ENCODE measurements at places on chromosomes 6 and 20.

DNA sequence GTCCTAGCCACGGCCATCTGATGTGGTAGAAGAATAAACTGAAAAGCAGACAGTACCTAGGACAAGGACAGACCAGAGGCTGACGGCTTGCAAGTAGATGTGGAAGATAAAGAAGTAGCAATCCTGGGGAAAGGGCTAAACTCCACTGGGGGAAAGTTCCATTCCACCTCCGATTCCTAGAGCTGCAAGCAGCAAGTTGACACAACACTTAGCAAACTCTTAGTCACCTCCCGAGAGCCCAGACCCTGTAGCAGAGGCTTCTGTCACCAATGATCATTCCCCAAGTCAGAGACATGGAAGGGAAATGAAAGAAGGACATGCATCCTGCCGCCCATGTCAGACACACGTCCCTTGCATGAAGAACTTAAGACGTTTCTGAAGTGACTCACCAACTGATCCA, 99.2 kb upstream of the RPS6KA2 start:
- DNase-seq = no peak

GRCh38 chr6:38503960-38504682, 135.6 kb downstream of the BTBD9 start:
- DNase-seq = no peak

GRCh38 chr6:145798530-145798929, 16.1 kb downstream of the FBXO30 start:
- DNase-seq = no peak

DNA sequence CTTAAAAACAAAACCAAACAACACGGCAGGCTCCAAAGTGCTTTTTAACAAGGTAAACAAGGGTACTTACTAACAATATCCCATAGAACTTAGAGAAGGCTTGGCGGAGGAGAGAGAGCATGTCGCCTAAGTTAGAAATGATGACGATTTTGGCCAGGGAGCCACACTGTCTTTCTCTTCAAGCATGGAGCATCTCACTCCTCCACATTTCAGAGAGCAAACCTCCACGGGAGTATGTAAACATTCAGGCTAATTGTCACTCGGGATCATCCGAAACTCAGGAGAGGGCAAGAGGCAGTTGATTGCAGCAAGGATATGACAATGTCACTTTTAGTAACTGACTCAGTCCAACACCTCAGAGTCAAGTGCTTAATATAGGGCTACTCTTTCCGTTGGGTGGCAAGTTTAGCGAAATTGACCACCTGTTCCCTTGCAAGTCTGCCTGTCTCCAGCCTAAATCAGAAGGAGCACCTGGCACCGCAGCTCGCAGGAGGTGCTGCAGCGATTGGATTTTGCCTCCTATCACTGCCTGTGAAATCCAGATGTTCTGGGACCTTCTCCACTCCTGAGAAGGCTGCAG, 65.8 kb upstream of the RPS6KA2 start:
- DNase-seq = no peak

DNA sequence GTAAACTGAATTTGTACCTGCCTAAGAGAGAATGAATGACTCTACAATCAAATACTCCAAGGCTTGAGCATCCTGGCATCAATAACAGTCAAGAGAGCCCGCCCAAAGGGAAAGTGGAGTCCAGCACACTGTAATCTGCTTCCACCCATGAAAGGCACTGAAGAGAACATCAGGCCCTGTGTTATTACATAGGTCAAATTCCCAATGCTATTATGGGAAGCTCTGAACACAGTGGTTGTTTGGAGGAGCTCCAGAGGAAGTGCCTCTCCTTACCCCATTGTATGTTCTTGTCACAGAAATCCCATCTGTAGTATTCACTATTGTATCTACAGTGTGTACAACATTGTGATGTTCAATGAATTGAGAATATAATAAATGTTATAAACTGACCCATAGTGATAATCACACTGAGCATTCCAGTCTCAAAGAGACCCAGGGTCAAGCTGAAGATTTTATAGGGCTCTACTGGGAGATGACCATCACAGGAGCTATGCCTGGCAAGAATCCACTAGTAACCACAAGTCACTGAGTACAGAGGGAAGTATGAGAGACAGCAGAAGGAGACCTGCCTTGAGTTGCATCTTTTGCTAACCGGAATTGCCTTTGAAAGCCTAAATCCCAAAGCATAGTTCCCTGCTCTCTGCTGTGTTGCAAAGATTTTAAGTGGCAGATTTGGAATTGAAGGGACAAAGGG, 446.7 kb downstream of the GJA1 start:
- DNase-seq = no peak

DNA sequence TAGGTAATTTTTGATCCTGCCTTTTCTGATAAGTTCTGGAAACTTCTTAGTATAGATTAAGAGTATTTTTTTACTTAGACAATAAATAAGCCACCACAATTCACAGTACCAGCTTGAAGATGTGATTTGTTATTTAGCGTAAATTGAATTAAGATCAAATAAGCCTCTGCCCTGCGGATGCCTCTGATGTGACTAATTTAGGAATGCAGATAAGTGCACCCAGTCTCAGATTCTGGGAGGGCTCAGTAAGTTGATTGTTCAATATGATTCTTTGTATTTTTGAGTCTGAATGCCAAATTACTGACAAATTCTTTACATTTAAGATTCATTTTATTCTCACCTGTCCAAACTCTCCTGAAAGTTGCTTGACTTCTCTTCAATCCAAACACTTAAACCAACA, 147.5 kb downstream of the THBS2 start:
- DNase-seq = no peak

- no peak for DNase-seq
Measured at GRCh38 chr20:47931443-47931842, 146.2 kb upstream of the SULF2 start.

DNA sequence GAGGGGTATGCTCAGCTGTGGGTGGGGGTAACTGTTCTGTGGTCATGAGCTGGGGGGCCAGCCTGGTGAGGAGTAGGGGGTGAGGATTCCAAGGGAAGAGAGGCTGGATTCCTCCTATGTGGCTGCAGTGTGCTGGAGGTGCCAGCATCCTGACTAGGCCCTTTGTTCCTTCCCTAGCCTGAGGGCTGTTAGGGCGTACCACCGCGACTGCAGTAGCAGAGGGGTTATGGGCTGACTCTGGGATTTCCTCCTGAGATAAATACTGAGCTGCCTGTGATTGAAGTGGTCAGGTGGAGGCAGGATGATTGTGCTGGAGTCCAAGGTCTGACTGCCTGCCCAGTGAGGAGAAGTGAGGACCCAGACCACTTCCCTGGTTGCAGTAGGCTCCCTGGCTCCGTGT, 205.3 kb downstream of the ADGRG6 start:
- DNase-seq = no peak

GRCh38 chr6:35259948-35260590, 534 bp downstream of the ZNF76 start:
- peak; percentile 66 for DNase-seq

DNA sequence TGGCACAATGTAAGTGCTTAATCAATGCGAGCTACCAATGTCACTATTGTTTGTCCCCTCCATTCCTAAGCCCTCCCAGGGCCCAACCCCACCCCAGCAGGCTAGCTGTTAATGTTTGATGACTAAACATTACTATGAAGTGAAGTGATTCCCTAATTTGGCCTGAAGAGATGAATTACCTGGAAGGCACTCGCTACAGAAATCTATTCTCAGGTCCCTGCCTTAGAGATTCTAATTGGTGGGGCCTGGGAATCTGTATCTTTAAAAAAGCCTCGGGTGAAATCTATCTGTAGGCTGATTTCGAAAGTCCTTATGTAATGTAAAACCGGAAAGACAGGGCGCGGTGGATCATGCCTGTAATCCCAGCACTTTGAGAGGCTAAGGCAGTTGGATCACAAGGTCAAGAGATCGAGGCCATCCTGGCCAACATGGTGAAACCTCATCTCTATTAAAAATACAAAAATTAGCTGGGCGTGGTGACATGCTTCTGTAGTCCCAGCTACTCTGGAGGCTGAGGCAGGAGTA, 16.9 kb upstream of the SNAI1 start:
- no peak for DNase-seq

Data from MM.1S (cell line).